ENCODE measurements at places on chromosomes 16 and 17.

- DNase-seq, result no peak
Observed at GRCh38 chr17:42182927-42183734, 2.1 kb downstream of the HCRT start.

DNA sequence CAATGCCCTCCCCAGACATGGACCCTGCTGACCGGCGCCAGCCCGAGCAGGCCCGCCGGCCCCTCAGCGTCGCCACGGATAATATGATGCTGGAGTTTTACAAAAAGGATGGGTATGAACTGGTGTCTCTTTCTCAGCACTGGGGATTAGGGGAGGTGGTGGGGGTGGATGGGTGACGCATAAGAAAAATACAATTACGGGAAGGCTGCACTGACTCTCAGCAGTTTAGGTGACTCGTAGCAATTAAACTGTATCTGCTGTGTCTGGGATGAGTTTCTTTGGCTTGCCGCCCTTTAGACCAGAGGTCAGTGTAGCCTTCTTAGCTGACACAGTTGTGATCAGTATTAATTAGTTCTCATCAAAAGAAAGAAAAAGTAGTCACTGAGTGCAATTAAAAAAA lies 59.0 kb downstream of the ELAC2 start:
- no peak for DNase-seq

DNA sequence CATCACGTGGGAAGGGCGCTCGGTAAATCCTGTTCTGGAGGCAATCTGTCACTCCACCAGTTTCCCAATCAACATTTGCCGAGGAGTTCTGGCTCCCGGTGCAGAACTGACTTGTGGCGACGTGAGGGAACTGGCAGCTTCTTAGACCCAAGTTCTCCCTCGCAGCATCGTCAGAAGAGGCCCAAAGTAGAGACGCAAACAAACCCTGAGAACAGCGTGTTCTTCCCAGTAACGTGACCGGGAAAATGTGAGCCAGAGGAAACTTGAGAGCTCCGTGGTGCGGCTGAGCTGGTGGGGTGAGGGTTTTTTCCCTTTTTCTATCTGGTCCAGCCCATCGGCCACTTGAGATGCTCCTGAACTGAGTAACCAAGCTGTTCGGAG lies 158.9 kb upstream of the CACNG5 start:
- no peak for DNase-seq

DNA sequence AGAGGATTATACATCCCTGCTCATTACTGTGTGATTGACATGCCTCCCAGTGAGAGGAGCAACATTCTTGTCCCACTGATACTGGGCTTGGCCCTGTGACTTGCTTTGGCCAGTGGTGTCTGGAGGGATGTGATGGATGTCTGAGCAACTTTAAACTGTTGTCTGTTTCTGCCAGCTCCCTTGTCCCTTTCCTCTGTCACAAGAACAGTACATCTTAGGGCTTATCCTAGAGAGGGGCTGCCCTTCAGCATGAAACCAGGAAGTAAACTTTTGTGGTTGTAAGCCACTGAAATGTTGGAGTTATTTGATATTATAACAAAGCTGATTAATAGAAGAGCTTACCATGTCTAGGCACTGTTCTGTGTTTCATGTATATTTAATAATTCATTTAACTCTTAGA lies 82.9 kb upstream of the GPRC5B start:
- DNase-seq, result no peak

DNA sequence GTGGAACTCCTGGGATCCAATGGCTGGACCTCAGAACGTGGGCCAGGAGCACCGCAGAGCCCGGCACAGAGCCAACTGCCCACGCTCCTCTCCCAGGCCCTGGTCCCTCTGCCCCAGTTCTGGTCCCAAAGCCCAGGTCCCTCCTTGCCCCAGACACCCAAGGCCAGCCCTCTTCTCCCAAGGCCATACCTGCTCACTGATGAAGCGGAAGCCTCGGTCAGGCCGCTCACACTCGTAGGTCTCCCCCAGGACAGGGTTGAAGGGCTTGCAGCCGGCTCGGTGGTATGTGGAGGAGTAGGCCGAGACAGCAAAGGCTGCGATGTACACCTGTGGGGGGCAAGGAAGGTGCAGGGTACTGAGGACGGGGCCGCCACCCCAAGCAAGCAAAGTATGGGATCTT lies 8.5 kb downstream of the OSBPL7 start:
- DNase-seq, result no peak

DNA sequence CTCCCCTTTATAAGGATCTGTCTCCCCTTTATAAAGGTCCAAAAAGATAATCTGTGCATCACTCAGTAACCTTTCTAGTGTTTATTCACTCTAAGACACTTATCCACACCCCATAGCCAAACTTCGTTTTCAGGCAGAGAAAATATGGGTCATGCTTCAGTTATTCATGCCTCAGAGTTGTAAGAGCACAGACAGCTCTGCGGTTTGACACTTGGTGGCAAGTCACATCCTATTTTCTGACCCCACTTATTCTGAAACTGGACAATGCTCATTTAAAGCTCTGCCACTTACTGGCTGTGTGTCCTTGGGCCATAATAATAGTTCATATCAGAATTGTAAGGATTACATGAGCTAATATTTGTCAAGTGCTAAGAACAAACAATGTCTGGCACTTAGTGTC lies 2.0 kb upstream of the KRTAP2-1 start:
- DNase-seq, result no peak

DNA sequence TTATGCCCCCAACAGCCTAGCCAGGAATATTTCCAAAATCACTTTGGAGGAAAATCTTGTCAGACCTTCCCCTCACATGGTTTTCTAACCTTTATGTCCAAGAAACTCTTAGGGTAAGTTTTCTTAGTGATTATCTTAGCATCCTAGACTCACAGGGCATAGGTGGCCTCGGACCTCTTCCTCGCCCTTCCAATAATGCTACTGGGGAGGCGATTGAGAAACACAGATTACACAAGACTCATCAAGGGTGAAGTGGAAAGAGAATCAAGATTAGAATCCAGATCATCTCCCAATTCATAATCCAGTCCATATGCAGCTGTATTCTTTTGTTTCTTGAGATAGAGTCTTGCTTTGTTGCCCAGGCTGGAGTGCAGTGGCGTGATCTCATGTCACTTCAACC lies 358.4 kb upstream of the CDH5 start:
- no peak for DNase-seq

GRCh38 chr16:68469796-68470460 lies 21.6 kb upstream of the SMPD3 start:
- no peak for DNase-seq

DNA sequence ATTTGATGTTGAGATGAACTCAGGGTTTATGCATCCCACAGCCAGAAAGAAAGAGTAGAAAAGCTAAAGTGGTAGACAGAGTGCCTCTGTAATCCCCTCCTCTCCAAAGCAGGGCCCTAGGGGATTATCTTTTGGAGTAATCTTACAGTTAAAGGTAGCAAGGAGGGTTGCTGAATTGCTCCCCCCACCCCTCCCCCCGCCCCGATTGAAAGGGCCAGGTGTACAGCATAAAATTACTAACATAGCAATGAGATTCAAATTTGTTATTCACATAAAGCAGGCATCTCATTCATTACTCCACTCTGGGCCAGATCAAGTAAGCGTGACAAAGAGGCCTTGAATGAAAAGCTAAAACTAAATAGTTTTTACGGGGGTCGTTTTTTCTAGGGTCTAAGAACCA lies 72.7 kb downstream of the STH start:
- no peak for DNase-seq

DNA sequence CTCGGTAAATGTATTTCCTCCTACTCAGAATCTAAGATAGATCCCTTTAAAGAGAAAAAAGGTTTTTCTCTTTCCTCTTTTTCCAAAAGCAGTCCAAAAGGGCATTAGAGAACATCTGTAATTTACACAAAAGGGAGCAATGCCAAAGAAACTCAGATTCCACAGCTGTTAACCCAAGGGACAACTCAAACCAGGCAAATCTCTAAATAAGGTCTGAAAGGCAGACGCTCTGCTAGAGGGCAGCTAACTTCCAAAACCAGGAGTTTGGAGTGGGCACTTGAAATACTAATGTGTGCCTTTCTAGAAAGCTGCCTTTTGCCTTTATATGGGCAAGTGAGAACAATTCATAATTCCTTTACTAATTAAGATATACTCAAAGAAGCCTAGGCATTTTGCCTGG lies 435.7 kb downstream of the ZFHX3 start:
- no peak for DNase-seq

DNA sequence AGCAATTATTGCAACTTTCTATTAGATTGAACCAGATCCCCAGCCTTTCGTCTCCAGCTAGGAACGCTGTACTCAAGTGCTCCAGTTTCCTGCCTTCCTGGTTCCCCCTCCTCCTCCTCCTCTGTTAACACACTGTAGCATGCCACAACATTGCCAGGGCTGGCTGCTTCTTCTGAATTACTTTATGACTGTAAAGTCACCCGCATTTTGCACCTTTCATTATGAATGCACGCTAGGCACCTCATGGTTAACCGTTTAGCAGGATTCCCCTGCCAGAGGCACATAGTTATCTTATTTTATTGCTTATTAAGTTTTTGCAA lies 4.5 kb downstream of the ZNF423 start:
- DNase-seq, result no peak

DNA sequence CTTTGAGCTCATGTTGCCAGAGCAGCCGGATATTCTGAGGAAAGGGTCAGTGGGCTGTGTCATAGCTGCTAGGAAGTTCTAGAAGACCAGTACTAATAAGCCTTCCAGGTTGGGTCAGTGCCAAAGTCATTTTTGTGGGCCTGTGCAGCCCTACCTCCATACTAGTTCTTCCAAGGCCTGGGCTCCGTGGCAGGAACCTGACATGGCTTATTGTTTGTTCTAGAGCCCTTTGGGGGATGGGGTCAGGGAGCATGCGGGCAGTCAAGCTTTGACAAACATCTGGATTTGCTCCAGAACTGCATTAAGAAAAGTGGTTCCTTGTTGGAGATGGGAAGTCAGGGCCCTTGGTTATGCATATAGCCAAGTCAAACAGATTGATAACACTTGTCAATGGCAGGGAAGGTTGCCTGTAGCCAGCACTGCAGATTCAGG lies 7.6 kb downstream of the ALKBH5 start:
- no peak for DNase-seq

DNA sequence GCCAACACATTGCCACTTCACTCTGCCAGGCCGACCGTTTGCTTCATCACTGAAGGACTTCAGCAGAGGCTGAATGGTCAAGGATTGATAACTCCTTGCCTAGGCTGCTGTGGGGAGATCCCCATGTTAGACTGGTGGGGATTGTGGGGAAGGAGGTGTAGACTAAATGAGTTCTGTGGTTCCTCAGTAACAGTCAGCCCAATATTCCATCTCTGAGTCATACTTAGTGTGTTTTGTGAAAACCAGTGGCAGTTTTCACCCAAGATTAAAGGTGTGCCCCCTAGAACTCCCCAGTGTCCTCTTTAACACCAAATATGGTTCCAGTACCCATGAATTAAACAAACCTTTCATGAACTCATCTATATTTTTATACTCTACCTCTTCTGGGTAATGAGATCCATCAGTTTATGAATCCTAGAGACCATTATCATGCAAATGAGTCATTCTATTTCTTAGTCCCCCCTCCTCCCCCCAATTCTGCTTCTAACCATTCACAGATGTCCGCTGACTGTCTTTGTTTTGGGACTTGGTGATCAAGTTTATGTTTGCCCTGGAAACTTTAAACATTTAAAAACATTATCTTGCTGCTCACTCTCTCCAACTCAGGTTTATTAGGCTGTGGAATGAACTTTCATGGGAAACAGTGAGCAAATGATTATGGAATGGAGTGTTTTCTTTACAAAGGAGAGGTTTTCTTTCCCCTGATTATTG lies 66.8 kb upstream of the GAS7 start:
- DNase-seq, result no peak

GRCh38 chr17:35046740-35047283 lies 16.7 kb downstream of the RFFL start:
- peak; percentile 6 for DNase-seq

DNA sequence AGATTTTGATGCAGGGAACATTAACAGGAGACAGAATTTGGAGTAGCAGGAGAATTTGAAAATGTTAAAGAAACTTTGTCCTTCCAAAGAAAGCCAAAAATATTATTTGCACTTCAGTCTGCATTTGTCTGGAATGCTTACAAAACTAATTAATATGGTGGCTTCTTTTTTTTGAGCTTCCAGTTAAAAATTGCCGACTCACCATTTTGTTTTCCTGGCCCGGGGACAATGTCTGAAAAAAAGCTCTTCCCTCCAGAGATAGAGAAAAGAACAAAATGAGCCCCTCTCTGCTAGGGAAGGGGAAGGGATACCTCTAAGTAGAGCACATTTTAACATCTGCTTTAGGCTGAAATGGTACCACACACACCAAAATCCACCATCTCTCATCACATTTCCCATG lies 360.8 kb downstream of the SOX9 start:
- DNase-seq, result no peak

DNA sequence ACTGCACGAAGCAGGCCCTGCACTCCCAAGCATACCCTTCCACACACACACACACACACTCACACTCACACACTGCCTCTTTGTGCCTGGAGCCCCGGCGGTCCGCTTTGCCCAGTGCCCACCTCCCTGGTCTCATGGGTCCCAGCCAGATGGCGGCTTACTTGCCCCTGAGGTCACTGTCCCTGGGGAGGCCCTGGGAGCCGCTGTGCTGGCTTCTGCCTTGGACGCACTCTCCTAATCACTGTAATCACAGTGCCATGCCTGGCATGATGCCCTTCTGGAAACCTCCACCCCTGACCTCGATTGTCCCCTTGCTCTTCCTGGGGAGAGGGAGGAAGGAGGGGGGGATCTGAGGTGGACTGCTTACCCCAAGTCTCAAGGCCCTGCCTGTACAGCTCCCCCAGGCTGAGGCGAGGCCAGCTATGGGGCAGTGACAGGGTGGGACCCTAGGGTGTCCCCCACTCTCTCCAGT lies 36.0 kb downstream of the ARHGAP23 start:
- no peak for DNase-seq

- DNase-seq, result peak; percentile 65
Observed at GRCh38 chr17:75876190-75876937, 2.0 kb downstream of the TRIM47 start.

DNA sequence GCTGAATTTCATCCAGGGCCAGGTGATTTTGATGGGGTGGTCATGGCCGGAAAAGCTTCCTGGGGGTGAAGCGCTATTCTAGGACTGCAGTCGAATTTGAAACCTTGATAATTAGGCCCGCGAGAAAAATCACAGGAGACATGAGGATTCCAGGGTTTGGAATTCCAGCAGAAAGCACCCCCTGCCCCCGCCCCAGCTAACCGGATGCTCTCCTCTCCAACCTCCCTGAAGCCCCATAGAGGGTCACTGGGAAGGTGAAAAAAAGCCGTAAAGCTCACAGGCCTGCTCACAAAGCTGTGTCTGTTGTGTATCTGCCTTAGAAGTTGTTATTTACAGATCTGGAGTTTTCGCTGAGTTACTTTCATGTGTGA lies 1.2 kb upstream of the GINS2 start:
- DNase-seq, result no peak

Data from stimulated activated CD4-positive, alpha-beta T cell treated with anti-CD3 and anti-CD28 coated beads, TNF-alpha, amount 100 ng/mL, for 1 hour (primary cell).